D341Med (cell line): ENCODE measurements at places on chromosomes 6 and 20.

DNA sequence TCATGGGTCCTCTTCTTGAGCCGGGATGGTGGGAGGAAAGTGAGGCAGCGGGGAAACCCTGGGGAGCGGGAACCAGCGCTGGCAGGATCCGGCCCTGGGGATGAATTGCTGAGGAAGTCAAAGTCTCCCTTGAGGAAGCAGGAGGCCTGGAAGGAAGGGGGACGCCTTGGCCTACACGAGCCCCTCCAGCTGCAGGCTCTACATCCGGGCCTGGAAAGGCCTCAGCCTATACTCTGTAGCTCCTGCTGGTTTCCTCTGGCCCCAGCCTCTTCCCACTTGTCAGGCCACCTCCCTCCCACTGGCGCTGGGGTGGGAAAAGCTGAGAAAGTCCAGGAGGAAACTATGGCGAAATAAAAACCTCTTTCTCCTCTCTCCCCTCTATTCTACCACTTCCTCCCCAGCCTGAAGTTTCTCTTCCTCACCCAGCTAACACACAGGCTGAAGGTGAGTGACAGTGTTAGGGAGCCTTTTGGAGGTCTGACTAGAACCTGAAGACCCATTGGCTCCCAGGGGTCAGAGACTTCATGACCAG lies 14.9 kb downstream of the TREML2 start:
- no peak for DNase-seq

DNA sequence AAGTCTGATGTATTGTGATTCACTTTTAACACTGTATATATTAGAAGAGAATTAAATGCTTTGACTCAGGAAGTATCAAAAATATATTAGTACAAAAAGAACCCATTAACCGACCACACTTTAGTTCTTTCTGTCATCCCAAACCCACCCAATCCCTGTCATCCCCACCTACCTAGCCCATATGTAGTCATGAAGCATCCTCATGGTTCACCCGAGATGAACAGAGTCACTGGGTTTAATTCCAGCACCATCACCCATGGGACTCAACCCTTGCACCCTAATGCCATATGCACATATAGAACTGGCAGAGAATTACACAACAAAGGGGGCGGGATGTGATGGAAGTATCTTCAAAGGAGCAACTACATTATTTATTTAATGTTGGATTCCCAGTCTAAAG lies 141.4 kb downstream of the KHDC1L start:
- no peak for DNase-seq

GRCh38 chr6:48754641-48755040 lies 643.6 kb upstream of the PTCHD4 start:
- DNase-seq: peak; percentile 15

DNA sequence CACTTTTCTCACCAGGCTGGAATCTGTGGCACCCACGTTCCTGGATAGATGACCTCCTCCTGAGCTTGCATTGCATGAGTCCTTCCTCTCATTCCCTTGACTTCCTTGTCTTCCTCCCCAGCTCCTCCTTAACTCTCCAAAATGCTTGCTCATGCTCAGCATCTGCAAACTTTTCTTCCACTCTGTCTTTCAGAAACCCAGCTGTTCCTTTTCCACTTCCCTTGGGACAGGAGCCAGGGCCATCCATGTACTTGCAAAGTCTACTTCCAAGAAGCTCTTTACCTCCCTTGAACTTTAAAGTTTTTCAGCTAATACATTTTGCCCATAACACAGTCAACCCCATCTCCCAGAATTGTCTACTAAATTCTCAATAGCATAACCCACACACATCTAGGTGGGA lies 861.7 kb downstream of the QKI start:
- DNase-seq: no peak

DNA sequence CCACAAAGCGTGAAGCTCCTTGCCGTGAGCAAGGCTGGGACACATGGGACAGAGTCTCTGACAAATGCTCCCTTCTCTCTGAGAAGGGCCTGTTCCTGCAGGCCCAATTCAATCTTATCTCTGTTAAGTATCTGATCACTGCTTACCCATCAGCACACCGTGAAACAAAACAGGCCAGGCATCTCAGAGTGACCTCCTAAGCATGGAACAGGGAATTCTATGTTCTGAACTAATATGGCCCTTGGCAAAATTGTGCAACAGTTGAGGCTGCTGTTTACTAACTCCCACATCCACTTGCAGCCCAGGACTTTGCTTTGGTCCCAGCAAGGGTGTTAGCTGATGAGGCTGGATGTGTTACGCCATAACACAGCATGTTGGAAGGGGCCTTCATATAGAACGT lies 79.2 kb downstream of the GCLC start:
- no peak for DNase-seq

DNA sequence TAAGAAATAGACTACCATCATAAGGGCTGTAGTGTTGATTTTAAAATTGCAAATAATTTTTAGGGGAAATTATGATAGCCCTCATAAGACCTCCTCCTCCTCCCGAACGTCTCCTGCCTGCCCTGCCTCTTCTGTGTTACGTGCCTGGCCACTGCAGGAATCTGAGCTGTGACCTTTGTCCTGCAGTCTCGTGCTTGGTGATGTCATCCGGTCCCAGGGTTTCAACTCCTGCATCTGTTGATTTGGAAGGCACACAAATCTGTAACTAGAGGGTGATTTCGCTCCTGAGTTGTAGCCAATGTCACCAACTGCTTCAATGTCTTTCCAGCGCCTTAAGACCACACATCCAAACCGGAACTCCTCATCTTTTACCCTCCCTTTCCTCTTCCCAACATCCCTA lies 163.2 kb downstream of the AIG1 start:
- no peak for DNase-seq

- DNase-seq: no peak
Measured at GRCh38 chr6:149332602-149333265, 15.2 kb downstream of the TAB2 start.

DNA sequence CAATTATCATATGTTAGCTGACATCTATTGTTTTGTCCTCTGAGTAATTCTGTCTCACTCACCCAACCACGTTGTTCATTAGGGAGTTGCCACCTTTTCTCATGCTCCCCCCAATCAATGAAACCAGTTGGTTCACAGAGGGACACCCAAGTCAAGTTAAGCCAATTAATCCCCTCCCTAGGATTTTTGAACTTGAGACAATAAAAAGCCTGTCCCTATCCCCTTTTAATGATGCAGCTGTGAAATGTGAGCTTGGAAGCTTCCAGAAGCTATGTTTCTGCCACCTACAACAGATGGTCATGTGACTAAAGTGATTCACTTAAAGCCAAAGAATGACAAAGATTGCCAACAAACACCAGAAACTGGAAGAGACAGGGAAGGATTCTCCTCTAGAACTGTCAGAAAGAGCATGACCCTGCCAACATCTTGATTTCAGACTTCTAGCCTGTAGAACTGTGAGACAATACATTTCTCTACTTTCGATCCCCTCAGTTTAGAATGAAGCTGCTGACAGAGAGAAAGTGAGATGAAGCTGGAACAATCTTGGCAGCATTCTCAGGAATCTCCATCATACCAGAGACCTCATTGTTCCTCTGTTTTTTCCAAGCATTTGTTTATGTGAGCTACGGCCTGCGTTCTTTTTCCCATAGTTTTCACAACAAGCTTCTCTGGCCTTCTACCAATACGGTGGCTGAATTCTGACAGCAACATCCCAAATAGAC lies 57.8 kb upstream of the TPD52L1 start:
- DNase-seq: no peak

DNA sequence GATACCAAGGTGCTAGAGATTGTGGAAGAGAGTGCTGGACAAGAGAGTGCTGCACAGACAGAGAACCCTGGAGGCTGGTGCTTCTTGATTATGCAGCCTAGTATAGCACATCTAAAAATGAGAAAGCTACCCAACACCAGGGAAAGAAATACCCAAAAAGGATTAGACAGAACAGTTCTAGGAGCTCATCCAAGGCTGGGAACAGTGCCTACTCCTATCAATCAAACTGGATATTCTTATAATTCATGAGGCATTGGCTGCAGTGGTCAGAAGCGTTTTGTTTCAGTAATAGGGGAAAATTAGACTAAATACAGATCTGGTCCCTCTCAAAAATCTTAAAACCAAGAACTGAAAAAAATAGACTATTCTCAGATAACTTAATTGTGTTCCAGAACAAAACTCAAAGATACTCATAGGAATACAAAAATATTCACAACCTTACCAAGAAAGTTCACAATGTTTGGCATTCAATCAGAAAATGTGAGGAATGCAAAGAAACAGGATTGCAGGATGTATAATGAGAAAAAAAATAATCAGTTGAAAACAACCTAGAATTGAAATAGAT lies 222.9 kb downstream of the EPHA7 start:
- no peak for DNase-seq
